ENCODE measurements at places on chromosomes 7 and 10.

DNA sequence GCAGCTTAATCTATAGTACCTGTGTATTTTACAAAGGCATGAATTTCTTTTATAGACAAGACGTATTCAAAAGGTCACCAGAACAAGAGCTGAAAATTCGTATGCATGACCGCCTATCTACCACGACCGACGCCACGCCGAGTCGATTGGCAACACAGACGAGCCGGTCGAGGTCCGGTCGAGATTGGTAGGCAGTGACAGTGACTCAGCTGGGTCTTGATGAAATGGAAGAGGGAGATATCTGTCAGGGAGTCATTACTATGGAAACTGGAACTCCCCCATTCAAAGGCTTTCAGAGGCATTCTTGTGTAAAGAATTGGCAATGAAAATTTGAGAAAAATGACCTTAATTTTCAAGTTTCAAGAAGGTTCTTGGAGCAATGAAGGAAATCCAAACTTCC lies 2.1 kb downstream of the ATP5MK start:
- peak; percentile 8 for DNase-seq

- DNase-seq = peak; percentile 31
These were observed 1.1 kb downstream of the RHOBTB1 start for GRCh38 chr10:60942788-60943315.

DNA sequence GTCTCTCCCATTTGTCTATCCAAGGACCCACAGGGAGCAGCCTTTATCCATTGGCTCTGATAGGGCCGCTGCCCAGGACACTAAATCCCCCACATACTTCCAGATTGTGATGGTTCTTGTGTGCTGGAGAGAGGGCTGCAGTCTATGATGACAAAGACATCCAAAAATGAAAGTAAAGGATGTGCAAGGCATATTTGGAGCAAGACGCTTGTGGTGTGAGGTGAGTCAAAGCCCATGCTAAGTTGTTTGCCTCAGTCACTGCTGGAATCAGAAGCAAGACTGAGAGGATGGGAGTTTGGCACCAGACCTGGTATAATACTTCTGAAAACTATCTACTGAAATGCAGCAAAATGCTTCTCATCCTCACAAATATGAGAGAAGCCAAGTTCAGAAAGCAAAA lies 22.7 kb downstream of the ZNF22 start:
- no peak for DNase-seq

DNA sequence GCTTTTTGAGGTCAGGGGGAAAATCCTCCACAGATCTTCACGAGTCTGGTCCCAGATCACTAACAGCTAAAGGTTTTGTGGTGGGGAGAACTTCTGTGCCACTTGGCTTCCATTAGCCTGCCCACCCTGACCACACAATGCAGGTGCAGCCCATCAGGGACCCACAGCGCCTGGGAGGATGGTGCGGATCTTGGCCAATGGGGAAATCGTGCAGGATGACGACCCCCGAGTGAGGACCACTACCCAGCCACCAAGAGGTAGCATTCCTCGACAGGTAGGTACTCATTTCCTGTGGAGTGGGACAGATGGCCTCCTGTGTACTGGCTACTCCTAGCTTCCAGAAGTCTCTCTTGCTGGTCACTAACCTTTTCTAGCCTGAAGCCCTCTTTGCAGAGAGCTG lies 1.5 kb downstream of the FAM241B start:
- no peak for DNase-seq

- DNase-seq = no peak
These were observed 180.5 kb downstream of the NRP1 start for GRCh38 chr10:33153968-33154327.
